ENCODE measurements at places on chromosomes 13 and 19. TPM values are rescaled to one million over a fixed set of nuclear protein-coding genes. Genes with fewer than 3 reads are reported as not detected.
A peak's percentile ranks its signal among the peaks of the same experiment; 100 is the strongest.

GRCh38 chr13:50914848-50915247 lies 5.3 kb downstream of the RNASEH2B start:
- no peak overlapping the region for H3K4me3 ChIP-seq
- no peaks in the 10 kb centered on the region for H3K36me3 ChIP-seq
- H3K27ac ChIP-seq: peak overlapping the region; percentile 31
- DNase-seq: no peak

DNA sequence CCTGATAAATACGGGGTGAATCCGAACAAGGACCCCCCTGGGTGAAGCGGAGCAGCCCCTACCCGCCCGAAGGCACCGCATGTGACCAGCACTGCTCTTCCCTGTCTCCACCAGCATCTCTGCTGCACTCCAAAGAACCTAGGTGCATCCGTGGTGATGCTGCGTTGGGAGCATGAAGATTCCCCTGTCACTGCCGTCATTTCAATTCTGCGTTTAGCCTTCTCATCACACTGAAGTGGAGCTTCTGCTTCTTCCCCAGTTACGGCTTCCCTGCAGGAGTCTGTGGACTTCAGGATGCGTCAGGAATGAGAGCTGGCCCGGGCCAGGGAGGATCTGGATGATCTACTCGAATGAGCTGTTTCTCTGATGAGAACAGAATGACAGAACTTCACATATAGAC lies 47.9 kb downstream of the SPACA7 start:
- H3K4me3 ChIP-seq: no peak overlapping the region
- no peaks in the 10 kb centered on the region for H3K4me1 ChIP-seq
- DNase-seq: no peak
- H3K27me3 ChIP-seq: no peaks in the 10 kb centered on the region
- no peaks in the 10 kb centered on the region for H3K36me3 ChIP-seq

- H3K4me1 ChIP-seq: peaks cover 3% of the 10 kb centered on the region
- DNase-seq: no peak
- H3K4me3 ChIP-seq: no peak overlapping the region
- H3K27ac ChIP-seq: no peak overlapping the region
- H3K27me3 ChIP-seq: no peaks in the 10 kb centered on the region
- no peaks in the 10 kb centered on the region for H3K36me3 ChIP-seq
Observed at GRCh38 chr13:27137759-27138158, 33.9 kb downstream of the USP12 start.

DNA sequence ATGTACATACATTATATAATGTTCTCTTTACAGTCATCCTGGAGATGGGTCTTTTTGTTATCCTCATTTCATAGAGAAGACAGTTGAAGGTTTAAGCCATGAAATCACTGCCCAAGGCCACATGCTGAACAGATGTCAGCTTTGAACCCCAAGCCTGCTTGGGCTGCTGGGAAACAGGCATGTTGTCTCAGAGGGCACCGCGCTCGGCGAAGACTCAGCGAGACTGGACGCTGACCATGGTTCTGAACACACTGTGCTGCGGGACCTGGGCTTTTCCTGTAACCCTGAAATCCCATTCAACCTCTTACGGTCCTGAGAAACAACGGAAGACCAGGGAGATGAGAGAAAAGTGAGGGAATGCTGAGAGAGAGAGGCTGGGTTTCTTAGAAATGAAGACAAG lies 27.3 kb downstream of the LRFN3 start:
- H3K36me3 ChIP-seq: no peaks in the 10 kb centered on the region
- H3K4me1 ChIP-seq: peaks cover 11% of the 10 kb centered on the region
- no peak for DNase-seq
- peaks cover 40% of the 10 kb centered on the region for H3K27me3 ChIP-seq
- H3K27ac ChIP-seq: no peak overlapping the region

- DNase-seq: no peak
- H3K27ac ChIP-seq: no peak overlapping the region
- peaks cover 2% of the 10 kb centered on the region for H3K27me3 ChIP-seq
- no peaks in the 10 kb centered on the region for H3K36me3 ChIP-seq
- H3K4me3 ChIP-seq: no peak overlapping the region
Observed at GRCh38 chr19:29841209-29841558, 29.4 kb downstream of the CCNE1 start.

The KIR2DL1 gene
- not detected for total RNA-seq

The PTH2 gene
- total RNA-seq: not detected

The CGB3 gene
- total RNA-seq: not detected

GRCh38 chr19:58345558-58345957 lies 7.7 kb downstream of the A1BG start:
- no peak overlapping the region for H3K4me3 ChIP-seq
- no peak for DNase-seq
- peaks cover 49% of the 10 kb centered on the region for H3K27me3 ChIP-seq
- H3K4me1 ChIP-seq: peaks cover 23% of the 10 kb centered on the region
- no peak overlapping the region for H3K27ac ChIP-seq

DNA sequence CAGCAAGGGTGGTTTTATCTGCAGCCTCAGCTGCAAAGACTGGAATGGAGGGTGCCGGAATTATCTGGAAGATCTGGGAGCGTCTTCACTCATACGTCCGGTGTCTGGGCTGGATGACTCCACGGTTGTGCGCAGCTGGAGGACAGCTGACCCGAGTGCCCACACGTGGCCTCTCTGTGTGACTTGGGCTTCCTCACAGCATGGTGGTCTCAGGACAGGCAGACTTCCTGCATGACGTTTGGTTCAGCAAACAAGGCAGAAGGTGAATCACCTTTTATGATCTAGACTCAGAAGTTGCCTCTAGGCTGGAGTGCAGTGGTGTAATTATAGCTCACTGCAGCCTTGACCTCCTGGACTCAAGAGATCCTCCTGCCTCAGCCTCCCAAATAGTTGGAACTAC lies 33.2 kb downstream of the CACNG6 start:
- H3K27me3 ChIP-seq: peaks cover 28% of the 10 kb centered on the region
- no peak overlapping the region for H3K4me3 ChIP-seq
- no peak for DNase-seq
- no peaks in the 10 kb centered on the region for H3K4me1 ChIP-seq

DNA sequence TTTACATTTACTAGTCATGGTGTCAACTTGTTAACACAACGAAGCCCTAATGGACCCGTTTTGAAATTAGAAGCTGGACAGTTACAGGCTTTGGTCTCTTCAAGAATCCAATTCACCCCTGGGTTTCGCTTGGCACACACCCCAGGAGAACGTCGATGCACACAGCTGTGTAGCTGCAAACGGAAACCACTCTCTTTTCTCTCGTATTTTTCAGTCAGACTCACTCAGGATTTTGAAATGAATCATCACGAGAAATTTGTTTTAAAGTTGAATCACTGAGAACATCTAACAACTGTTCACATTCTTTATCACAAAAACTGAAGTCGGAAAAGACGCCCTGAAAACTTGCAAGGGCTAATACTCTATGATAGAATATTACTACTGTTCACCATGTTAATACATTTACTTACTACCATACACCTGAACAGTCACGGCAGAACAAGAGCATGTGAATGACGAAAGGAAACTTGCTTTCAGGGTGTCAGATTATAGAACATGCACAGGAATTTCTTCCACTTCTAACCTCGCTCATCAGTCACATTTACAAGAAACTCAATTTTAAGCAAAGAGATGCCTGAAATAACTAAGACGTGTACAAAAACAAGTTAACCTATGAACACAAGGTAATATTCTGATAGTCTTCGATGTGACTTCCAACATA lies 4.7 kb downstream of the PNMA8A start:
- DNase-seq: peak; percentile 30
- peaks cover 20% of the 10 kb centered on the region for H3K27me3 ChIP-seq
- H3K4me3 ChIP-seq: no peak overlapping the region
- H3K36me3 ChIP-seq: no peaks in the 10 kb centered on the region
- H3K27ac ChIP-seq: peak overlapping the region; percentile 4

The ZNF260 gene
- total RNA-seq: 9.3 TPM

The WDR88 gene
- not detected for total RNA-seq

DNA sequence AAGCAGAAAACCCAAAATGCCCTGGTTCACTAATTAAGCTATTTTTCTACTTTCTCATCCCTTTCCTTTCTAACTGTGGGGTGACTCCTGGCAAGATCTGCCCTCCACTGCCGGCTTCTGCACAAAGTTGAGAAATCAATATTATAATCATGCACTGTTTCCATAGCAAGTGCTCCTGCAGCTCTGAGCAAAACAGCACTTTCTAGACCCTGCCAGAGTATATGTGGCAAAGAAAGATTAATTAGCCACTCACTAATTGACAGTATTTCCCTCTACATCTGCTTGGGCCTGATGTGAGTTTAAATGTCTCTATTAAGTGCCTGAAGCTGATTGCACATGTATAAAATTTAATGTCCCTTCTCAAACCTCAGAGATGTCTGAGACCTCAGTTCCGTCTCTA lies 39.5 kb upstream of the FAM216B start:
- H3K36me3 ChIP-seq: no peaks in the 10 kb centered on the region
- H3K4me1 ChIP-seq: no peaks in the 10 kb centered on the region
- H3K27ac ChIP-seq: no peak overlapping the region
- no peak for DNase-seq

DNA sequence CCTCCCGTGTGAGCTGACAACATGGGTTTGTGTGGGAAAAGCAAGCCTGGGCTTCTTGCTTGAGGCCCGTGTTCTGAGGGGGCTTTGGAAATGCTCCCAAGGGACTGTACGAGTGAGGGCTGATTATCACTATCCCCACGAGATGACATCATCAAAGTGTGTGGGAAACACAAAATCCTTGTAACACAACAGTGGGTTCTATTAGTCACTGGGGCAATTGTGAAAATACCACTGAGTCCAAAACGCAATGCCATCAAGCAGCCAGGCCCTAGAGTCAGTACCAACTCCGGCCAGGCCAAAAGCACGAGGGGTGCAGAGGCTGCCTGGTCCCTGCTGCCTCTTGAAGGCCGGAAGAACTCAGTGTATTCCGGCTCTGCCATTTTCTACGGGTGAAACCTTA lies 29.6 kb downstream of the CAPS start:
- no peak overlapping the region for H3K4me3 ChIP-seq
- peaks cover 21% of the 10 kb centered on the region for H3K4me1 ChIP-seq
- no peak for DNase-seq
- peak overlapping the region; percentile 70 for H3K27ac ChIP-seq
- H3K36me3 ChIP-seq: no peaks in the 10 kb centered on the region
- no peaks in the 10 kb centered on the region for H3K27me3 ChIP-seq

DNA sequence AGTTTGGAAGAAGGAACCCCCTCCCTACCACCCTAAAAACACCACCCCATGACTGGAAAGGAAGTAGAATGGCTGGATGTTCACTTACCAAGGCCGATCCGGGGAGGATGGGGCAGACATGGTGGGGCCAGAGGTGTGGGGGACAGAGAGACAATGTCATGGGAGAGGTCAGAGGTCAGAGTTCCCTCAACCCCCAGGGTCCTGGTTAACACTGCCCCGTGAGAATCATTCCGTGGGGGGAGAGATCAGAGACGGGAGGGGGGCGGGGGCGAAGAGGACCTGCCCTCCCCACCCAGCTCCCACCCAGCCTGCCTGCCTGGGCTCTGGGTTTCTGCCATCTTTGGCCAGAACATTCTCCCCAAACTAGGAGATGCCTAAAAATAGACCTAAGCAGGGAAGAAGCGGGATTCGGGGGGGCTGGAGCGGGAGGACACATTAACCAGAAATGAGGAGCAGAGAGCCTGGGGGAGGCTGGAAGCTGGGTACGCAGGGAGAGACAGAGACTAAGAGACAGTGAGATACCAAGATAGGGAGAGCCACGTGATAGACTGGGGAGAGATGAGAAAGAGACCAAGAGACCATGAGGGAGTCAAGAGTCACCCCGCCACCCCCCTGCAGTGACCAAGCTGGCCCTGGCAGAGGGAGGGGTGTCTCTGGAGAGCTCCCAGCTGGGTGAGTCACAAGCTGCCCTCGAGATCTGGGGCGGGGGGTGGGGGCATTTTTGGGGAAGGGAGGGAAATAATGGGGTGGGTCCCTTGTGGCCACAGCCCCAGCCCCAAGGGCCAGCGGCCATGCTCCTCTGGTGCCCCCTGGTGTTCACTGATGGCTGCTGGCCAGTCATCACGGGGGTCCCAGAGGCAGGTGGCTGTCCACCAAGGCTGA lies 6.1 kb upstream of the KANK2 start:
- H3K4me3 ChIP-seq: no peak overlapping the region
- peak overlapping the region; percentile 77 for H3K27ac ChIP-seq
- peak; percentile 67 for DNase-seq
- H3K36me3 ChIP-seq: no peaks in the 10 kb centered on the region

GRCh38 chr13:77836423-77836822 lies 82.2 kb downstream of the EDNRB start:
- H3K4me3 ChIP-seq: no peak overlapping the region
- peaks cover 3% of the 10 kb centered on the region for H3K4me1 ChIP-seq
- no peak for DNase-seq

The KLF1 gene
- not detected for total RNA-seq

DNA sequence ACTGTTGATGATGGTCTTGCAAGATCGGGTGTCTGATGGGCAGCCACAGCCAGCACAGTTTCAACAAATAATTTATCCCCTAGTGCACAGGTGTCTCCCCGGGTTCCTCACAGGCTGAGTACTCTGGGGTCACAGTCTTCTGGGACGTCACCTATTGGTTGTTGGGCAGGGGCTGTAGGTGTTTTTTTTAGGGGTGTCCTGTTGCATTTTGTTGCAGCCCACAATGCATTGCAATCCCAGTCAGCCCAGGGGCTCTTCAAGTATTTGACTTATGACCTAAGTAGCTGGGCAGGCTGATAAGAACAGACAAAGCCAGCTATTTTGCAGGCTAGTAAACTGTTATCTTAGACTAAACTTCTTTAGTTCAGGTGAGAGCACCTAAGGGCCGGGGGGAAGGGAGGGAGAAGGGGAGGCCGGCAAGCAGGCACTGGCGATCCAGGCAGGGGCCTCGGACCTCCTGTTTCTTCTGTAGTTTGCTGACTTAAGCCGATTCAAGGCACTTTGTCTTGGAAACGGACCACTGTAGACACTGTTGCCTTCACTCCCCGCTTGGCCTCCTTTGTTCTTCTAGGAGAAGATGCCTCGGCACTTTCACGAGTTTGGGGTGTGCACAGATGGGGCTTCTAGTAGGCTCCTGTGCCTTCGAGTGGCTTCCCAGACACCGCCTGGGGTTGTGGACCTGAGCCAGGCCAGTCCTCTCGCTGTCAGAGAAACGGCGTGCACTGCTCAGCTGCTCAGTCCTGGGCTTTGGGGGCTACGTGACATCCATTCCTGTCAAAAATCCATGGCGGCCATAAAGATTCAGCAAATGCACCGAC lies 33.9 kb upstream of the GRTP1 start:
- no peak for DNase-seq
- H3K4me3 ChIP-seq: no peak overlapping the region
- no peak overlapping the region for H3K27ac ChIP-seq
- H3K36me3 ChIP-seq: no peaks in the 10 kb centered on the region

The KCNC3 gene
- 0.64 TPM for total RNA-seq

DNA sequence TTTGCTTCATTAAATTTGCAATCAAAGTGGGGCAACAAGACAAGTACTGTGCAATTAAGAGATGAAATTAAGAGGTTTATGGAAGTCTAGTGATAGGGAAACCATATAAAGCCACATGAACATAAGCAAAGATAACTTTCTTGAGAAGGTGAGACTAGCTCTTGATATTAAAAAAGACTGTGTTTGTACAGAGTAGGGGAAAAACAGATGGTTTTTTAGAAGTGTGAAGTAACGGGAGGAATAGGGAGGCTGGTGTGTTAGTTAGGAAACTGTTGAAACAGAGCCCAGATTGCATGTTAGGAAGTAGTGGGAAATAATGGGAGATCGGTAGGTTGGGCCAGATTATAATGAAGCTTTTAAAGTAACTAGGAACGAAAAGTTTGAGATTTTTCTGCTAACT lies 149.8 kb upstream of the FREM2 start:
- H3K4me1 ChIP-seq: no peaks in the 10 kb centered on the region
- H3K27ac ChIP-seq: no peak overlapping the region
- no peak overlapping the region for H3K4me3 ChIP-seq
- H3K36me3 ChIP-seq: no peaks in the 10 kb centered on the region
- DNase-seq: no peak

The ENOX1 gene
- total RNA-seq: 2.2 TPM

The RPL13A gene
- 1,219 TPM for total RNA-seq

The PPP2R1A gene
- 315 TPM for total RNA-seq

The IZUMO2 gene
- not detected for total RNA-seq

Data from transverse colon (tissue), 4 donors.